Dorsolateral prefrontal cortex (tissue), 122 donors: ENCODE measurements at places on chromosomes 16 and 17.
A peak's percentile ranks its signal among the peaks of the same experiment; 100 is the strongest.

GRCh38 chr16:17474572-17474971 is 3.8 kb upstream of the XYLT1 start:
- DNase-seq = no peak

DNA sequence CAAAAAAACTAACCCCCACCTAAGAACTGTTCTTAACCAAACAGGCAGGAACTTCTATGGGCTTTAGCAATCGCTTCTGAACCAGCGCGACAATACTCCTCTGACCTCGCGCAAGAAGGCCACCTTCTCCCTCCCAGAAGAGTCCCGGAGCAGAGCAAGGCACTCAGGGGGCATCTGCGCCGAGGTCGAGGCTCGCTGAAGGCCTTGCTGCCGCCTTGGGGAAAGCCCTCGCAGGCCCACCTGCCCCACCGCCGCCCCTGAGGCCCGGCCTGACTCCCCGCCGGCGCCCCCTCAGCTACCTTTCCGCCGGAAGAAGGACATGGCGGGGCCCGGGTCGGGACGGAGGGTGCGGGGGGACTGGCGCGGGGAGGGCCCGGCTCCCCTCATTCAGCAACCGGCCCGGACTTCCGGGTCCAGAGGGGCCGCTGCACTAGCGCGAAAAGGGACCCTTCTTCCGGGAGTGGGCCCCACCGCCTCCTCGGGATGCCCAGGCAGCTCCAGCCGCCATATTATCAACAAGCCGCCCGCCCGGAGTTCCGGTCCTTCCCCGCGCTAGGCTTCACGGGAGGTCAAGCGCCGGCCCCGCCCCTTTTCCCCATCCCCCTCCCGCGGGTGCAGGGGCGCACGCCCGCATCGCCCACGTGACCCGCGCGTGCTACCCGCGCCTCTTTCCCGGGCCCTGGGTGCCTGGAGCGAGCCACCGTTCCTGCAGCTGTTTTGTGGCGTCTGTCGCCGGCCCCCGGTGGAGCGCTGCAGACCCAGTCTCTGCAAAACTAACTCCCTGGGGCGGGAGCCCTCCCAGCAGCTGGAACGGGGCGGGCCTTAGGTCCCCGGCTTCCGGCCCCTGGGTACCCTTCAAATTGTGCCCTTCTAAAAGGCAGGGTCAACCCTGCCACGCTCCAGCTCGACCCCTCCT is at the start of gene AKAP10:
Gene AKAP10 (minus strand): TSS at position 536 of the 916 bp plus-strand sequence. CDS start 149 bp downstream, at position 387.
- DNase-seq = peak; percentile 91

DNA sequence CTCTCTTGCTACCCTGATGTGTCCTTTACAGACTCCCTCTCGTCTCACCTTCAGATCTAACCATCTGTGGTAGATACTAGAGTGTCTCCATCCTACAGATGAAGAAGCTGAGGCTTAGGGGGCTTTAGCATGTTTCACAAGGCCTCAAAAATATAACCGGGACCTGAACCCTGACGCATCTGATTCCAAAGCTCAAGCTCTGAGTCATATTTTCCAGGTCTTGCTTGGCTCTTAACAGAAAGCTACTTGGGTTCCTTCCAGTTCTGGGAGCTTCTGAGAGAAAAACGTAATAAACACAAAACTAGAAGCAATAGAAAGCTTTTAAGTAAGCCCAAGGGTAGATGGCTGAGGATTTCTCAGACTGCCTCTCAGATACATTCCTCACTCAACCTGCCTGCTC is 224.3 kb upstream of the EEF2KMT start:
- no peak for DNase-seq

- DNase-seq = no peak
These were observed 177.4 kb downstream of the PRKCB start for GRCh38 chr16:24013054-24013636.

DNA sequence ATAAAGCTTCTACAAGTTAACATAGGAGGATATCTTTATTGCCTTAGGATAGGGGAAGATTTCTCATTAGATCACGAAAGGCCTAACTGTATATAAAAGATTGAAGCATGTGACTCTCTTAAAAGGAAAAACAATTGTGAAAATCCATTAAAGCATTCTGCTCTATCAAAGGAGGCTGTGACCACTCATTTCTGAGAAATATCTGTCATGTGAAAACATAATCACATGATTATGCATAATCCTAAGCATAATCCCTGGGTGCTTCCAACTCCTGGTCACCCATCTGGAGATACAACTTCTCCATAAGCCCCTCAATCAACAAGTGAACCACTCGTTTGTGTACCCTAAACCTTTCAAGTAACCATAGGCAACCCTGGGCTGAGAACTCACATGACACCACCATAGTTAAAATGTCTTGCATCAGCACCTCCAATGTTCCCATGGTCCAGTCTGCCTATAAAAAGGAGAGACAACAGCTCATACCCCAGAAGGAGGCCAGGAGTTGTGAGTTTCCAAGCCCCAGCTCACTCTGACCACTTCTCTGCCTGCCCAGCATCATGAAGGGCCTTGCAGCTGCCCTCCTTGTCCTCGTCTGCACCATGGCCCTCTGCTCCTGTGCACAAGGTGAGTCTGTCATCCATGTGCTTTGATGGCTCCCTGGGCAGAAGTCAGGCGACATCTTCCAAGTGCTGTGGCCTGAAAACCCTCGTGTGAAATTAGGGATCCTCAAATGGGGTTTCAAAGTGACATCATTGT is at the start of gene CCL18:
Gene CCL18 (plus strand): TSS at position 487 of the 756 bp plus-strand sequence. CDS start 71 bp downstream, at position 558.
- no peak for DNase-seq

- no peak for DNase-seq
These were observed 29.4 kb downstream of the MSI2 start for GRCh38 chr17:57285701-57286100.

GRCh38 chr17:42779936-42780850 is at the start of gene WNK4:
Gene WNK4 (plus strand): TSS chr17:42780610. CDS start chr17:42780699, 89 bp downstream.
- no peak for DNase-seq
